Motor neuron (in vitro differentiated cells): ENCODE measurements at places on chromosomes 3 and 15.

- ATAC-seq: no peak
These were observed 149.8 kb downstream of the SERPINI1 start for GRCh38 chr3:167885277-167885676.

- no peak for ATAC-seq
These were observed 69.5 kb downstream of the CACNA2D2 start for GRCh38 chr3:50433954-50434353.

- ATAC-seq: no peak
These were observed 44.6 kb downstream of the RFX7 start for GRCh38 chr15:56199038-56199437.

- no peak for ATAC-seq
These were observed 88.4 kb upstream of the ATP11B start for GRCh38 chr3:182704926-182705325.

DNA sequence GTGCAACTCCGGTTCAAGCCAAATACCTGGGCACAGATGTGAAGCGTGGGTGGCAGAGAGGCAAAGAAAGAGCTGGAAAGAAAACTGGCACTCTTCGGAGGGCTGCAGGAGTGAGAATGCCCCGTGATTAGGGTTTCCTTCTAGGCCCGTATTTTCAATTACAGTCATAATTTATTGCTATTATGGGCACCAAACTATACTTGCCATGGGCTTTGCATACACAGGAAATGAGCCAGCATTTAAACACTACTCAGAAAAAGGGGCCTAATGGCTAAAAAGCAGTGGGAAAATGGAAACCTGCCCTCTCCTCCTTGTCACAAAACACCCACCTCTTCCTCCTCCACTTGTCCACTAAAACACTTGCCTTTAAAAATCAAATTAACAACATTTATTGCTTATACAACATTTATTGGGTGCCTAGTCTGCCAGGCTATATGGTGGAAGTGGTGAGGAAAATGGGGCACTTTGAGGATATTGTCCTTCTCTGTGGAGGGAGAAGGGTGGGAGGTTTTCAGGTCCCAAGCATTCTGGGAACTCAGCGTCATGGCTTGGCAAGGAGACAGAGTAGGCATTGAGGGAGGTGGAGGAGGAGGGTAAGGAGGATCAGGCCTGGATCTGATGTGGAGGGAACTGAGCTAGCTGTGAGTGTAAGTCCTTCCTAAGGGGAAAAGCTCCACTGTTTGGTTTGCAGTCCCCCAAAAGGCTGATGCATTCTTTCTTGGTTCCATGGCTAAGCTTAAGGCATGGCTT, 160.9 kb downstream of the SLCO3A1 start:
- ATAC-seq: no peak

- no peak for ATAC-seq
These were observed 725.3 kb upstream of the CFAP20DC start for GRCh38 chr3:59775106-59775505.

GRCh38 chr3:182954553-182955235, 25.6 kb downstream of the DCUN1D1 start:
- ATAC-seq: no peak
